ENCODE measurements at places on chromosomes 5 and 9.
A peak's percentile ranks its signal among the peaks of the same experiment; 100 is the strongest.

- DNase-seq = no peak
Measured at GRCh38 chr5:32794086-32794485, 83.0 kb downstream of the NPR3 start.

DNA sequence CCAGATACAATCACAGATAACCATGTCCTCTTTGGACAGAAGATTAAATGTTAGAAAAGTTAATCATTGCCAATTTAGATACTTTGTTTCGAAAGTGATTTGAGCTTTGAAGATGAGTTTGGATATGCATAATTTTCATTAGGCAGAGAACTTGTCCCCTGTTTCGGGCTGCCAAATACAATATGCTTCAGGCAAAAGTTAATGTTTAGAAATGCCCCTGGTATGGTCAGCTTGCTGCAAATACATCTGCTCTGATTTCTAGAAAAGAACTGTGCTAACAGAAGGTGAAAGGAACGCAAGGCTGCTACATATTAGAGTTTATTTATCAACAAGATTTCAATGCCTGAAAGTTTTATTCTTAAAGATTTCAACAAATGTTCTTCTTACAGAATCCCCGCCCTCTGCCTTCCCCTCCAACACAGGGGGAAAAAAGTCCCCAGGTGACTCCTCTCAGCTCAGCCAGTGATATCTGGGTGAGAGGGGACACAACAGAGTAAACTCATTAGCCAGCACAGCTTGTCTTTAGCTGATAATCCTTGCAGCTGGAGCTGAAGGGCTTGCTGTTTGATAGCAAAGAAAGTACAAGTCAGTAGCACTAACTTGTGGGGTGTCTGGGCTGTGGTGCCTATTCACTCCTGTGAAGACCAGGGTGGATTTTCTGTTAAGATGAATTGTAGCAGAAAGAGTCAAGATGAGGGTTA lies 435.7 kb downstream of the DMAC1 start:
- peak; percentile 48 for DNase-seq

DNA sequence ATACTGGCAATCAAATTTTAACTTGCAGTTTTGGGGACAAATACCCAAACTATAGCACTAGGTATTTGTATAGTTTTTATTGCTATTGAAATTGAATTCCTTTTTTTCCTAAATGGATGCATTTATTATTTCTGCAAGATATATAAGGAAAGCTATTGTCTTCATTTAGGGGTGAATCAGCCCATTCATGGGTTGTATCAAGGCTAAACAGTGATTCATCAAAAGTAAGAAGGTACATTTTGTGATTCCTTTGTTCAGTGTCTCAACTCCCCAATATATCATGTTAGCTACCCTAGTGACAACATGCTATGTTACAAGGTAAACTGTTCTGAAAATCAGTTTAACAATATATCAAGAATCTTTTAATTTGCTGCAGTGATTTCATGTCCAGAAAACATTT lies 185.7 kb downstream of the PLK2 start:
- DNase-seq = no peak

- no peak for DNase-seq
Measured at GRCh38 chr9:92385953-92386352, 18.4 kb downstream of the OGN start.
